ENCODE measurements at places on chromosomes 6 and 20. TPM values are rescaled to one million over a fixed set of nuclear protein-coding genes. Genes with fewer than 3 reads are reported as not detected.

DNA sequence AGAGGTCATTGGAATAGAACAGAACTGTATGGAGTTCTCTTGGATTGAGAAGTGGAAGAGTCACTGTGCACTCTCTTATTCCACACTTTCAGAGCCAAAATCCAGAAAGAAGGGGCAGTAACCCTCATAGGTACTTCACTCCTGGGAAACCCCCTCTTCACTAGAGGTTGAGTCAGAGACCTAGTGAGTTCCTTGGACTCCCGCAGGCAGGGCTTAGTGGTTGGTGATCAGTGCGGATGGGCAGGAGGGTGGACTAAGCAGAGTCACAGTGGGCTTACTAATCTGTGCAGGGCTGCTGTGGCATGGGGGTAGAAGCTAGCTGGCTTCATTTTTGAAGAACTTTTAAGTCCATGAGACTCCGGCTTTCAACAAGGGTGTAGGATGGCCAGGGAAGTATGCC, 95.0 kb upstream of the MLN start:
- DNase-seq = no peak

DNA sequence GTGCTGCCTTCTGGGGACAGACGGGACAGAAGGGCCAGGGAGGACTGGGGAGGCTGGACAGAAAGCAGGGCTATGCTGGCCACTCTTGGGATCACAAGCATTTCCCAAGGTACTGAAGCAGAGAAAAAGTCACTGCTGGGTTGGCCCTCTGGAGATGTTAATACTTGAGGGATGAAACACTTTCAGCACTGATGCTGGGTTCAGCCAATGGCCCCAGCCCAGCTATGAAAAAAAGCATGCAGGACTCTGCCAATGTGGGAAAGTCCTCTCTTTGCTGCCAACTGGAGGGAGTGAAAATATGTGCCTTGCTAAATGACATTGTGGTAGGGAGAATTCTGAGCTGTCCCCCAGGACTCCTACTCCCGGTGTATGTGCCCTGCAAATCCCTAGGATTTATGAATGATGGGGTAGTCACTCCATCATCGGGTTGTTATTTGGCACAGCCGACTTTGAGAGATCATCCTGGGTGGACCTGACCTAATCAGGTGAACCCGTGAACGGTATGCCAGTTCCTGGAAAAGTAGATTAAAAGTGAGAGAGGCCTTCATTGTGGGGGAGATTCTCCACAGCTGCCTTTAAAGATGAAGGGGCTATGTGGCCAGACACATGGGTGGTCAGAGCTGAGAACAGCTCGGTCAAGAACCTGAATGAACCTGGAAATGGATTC, 119.9 kb upstream of the TRAF3IP2 start:
- no peak for DNase-seq

GRCh38 chr20:18783385-18783959, 30.1 kb upstream of the SCP2D1 start:
- DNase-seq = no peak

DNA sequence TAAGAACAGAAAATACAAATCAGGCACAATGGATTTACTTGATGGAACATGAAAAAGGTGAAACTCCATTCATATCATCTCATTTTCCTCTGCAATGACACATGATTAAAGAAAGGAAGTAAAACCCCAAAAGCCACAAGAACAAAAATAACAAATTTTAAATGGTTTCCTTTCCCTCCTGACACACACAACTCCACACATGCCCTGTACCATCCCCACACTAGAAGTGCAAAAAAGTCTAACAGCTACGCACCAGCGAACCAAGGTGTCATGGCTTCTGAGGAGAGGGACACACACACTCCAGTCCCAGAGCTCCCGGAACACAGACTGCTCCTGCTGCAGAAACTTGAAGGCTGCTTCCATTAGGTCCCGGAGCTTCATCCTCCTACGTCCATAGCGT, 25.3 kb downstream of the MDN1 start:
- DNase-seq = no peak

DNA sequence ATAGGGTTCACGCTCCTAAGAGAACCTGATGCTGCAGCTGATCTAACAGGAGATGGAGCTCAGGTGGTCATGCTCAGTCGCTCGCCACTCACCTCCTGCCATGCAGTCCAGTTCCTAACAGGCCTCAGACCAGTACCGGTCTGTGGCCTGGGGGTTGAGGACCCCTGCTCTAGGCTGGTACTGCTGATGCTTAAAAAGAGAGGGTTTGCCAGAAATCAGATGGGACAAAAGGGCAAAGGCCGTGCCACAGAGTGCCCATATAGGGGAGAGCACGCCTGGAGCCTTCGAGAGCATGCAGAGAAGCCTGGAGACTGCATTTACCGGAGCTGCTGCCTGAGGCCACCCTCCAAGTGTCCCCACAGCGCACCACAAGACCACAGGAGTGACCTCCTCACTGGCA, 75.5 kb downstream of the PTPN1 start:
- no peak for DNase-seq

- no peak for DNase-seq
Observed at GRCh38 chr20:564192-564591, 20.6 kb upstream of the CSNK2A1 start.

GRCh38 chr6:19524366-19525186, 312.6 kb upstream of the ID4 start:
- no peak for DNase-seq

- no peak for DNase-seq
Observed at GRCh38 chr20:21712443-21713059, 7.1 kb downstream of the PAX1 start.

- no peak for DNase-seq
Observed at GRCh38 chr20:35702824-35703695, 3.9 kb downstream of the ROMO1 start.

- no peak for DNase-seq
Observed at GRCh38 chr6:155224618-155225017, 39.2 kb upstream of the CLDN20 start.

DNA sequence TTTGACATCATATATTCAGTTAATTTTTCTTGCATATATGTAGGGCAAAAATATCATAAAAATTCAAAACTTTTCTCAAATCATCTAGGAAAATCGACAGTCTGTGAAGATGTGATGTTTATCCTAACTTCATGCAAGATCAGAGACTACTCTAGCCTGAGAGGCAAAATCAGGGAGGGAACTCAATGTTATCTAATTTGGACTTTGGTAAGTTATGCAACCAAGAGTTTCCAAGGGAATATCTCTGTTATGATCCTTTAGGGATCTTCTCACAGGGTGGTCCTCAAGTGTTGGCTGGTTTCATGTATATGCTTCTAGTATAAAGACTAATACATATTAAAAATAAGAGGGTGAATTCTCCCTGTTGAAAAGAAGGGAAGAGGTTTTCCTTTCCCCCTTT, 723.9 kb downstream of the KHDRBS2 start:
- DNase-seq = no peak

- DNase-seq = no peak
Observed at GRCh38 chr6:69555088-69555638, 241.6 kb downstream of the LMBRD1 start.

- peak; percentile 95 for DNase-seq
Observed at GRCh38 chr6:75524322-75524972, 30.8 kb upstream of the FILIP1 start.

The TRIM38 gene
- total RNA-seq = 13.2 TPM

The MTCH1 gene
- 218 TPM for total RNA-seq

The MEI4 gene
- total RNA-seq = not detected

The TGM3 gene
- total RNA-seq = not detected

The CTCFL gene
- not detected for total RNA-seq

The CST5 gene
- not detected for total RNA-seq

The SRSF12 gene
- total RNA-seq = 0.18 TPM
